ENCODE measurements at places on chromosomes 3 and 15.

- no peak for DNase-seq
These were observed 26.1 kb downstream of the TAMM41 start for GRCh38 chr3:11820531-11821041.

GRCh38 chr3:129240436-129240835 lies 9.0 kb upstream of the COPG1 start:
- no peak for DNase-seq

DNA sequence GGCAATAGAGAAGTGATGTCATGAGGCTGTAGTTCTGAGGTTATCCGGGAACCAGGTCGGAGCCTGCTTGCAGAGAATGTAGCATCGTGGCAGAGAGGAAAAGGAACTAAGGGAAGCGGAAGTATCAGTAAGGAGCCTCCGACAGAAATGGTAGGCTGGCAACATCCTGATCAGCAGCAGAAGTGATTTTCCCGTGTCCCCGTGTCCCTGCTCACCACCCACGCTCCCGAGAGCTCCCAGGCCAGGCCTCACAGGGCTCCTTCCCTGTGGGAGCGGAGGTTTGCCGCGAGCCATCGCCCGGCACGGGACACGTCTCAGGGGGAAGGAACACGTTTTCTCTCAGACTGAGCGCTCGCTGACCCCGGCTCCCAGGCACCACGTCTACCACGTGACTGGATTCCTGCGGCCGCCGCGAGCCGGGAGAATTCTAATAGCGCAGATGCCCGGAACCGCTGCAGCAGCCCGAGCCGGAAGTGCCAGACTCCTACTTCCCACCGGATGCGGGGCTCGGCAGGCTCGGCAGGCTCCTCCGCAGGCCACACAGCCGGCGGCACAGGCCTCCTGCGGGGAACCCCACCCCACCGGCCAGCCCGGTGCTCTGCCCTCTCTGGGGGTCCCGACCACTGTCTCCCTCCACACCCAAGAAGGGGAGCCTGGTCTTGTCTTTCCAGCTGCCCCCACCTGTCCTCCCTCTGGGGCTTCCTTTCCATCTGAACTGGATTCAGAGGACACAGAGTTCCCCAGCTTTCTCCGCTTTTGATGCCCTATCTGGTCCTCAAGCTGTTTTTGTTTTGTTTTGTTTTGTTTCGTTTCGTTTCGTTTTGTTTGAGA lies 99.3 kb downstream of the BDH1 start:
- DNase-seq: peak; percentile 15

- DNase-seq: no peak
These were observed 9.7 kb downstream of the RTP4 start for GRCh38 chr3:187377842-187378241.

GRCh38 chr15:89161666-89162065 lies 59.7 kb downstream of the RLBP1 start:
- no peak for DNase-seq

DNA sequence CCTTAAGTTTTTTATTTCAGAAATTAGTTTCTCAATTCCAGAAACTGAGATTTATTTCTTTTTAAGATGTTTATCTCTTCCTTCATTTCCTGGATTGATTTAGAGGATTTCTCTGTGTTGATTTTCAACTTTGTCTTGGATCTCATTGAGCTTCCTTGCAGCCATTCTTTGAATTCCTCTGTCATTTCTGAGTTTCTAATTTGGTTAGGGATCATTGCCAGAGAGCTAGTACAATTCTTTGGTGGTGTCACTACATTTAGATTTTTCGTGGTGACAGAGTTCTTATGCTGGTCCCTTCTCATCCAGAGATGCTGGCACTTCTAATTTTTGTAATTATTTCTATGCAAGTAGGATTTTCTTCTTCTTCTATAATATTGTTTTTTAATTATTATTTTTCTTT lies 691.1 kb upstream of the NAALADL2 start:
- DNase-seq: no peak

- no peak for DNase-seq
These were observed 97.1 kb upstream of the ICE2 start for GRCh38 chr15:60576044-60576443.

- no peak for DNase-seq
These were observed 319.4 kb upstream of the MDFIC2 start for GRCh38 chr3:70631716-70632307.

DNA sequence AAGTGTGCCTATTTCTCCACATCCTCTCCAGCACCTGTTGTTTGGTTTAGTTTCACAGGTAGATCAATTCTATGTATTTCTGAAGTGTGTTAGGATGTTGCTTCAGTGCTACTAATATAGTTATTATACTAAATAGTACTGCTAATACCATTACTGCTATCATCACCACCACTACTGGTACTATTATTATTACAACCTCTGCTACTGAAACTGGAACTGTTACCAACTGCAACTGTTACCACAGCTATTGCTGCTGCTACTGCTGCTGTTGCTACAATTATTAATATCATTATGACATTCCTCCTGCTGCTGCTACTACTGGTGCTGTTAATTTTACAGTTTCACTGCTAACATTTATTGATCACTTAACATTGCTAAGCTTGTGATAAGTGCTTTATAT lies 8.3 kb upstream of the LMOD3 start:
- DNase-seq: no peak

DNA sequence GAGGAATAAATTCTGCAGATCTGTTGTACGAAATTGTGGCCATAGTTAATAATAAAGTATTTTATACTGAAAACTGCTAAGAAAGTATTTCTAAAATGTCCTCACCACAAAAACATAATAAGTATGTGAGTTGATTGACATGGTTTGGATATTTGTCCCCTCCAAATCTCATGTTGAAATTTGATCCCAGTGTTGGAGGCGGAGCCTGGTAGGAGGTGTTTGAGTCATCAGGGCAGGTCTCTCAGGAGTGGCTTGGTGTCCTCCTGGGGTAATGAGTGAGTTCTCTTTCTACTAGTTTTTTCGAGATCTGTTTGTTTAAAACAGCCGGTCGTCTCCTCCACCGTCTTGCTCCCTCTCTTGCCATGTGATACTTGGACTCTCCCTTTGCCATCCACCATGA lies 424.1 kb upstream of the KCNMB2 start:
- no peak for DNase-seq

- peak; percentile 93 for DNase-seq
These were observed at the start of gene MAPK6 for GRCh38 chr15:52018693-52019393. Gene MAPK6 (plus strand): TSS chr15:52019219. CDS start chr15:52046461, 27,242 bp downstream.

DNA sequence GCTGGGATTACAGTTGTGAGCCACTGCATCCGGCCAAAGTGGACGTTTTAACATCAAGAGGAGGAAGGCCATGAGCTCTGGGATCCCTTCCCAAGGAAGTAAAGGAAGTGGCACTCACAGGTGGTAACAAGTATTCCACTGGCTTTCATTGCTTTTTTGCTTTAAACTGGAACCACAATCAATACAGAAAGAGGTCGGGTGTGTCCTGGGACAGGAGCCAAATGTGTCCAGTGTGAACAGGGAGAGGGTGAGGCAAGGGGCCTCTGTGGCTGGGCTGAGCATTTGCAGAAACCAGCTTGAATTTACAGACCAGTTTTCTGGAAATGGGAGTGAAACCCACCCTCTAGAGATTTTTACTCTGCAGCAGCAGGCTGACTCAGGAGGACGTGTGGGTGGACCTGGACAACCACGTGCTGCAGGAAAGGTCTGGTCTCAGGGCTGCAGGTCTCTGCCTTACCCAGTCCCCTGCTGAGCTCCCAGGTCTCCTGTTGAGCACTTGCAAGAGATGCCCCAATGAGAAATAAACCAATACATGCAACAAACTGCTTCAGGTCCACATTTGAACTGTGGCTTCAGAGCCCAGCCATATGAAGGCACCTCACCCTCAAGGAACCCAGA lies 42.8 kb upstream of the TMEM115 start:
- no peak for DNase-seq

DNA sequence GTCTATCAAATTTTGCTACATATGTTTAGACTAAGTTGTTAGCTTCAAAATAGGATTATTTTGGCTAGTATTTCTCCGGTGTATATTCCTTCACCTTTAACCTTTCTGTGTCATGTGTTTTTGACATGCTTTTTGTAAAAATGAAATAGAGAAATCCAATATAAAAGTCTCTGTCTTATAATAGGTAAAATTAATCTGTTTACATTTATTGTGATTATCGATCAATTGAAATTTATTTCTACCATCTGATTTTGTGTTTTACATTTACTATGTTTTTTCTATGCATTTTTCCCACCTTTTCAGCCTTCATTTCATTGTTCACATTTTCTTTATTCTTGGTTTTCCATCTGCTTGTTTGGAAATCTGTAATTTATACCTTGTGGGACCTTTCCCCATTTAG lies 11.7 kb upstream of the LHFPL4 start:
- no peak for DNase-seq

DNA sequence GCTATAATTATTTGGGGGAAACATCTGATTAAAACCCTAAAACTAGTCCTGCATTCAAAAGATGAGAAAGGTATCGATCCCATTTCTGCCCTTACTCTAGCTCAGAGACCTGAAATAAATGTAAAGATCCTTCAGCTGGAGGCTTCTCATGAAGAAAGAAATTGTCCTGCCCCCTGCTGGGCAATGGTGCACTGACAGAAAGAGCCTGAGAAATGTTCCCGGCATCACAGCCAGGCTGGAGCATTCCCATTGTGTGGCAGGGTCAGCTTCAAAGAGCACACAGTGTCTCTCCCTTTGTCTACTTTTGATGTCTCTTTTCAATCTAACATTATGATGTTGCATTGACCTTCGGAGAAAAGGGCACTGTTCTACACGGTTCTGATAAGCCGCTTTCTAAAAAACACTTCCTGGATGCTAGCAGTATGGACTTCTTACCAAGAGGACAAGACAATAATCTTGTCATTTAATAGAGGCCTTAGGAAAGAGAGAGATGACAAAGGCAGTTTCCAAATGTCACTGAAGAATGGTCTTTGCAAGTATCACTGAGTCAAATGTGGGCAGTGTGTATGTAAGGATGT lies 287.5 kb downstream of the MAGI1 start:
- no peak for DNase-seq

- no peak for DNase-seq
These were observed 137.4 kb downstream of the RYR3 start for GRCh38 chr15:33448151-33448550.

- DNase-seq: no peak
These were observed 197.1 kb upstream of the IGF1R start for GRCh38 chr15:98451236-98451635.

DNA sequence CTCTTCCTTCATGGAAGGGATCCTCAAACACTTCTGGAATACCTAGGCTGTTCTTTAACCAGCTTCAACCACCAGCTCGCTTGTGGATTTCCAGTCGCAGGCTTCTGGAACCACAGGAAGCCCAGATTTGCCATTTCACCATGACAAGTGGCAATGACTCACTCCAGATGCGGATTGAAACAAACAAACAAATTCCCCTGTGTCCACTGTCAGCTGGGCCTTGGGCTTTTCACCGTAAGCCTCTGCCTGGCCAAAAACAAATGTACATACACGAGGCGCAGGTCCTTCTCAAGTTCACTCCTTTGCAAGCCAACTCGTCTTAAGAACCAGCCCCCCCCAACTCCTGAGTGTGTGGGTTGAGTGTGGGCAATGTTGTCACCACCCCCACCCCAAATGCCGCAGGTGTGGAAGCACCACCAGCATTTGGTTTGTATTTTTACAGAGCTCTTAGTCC lies 8.8 kb downstream of the BCL6 start:
- no peak for DNase-seq

DNA sequence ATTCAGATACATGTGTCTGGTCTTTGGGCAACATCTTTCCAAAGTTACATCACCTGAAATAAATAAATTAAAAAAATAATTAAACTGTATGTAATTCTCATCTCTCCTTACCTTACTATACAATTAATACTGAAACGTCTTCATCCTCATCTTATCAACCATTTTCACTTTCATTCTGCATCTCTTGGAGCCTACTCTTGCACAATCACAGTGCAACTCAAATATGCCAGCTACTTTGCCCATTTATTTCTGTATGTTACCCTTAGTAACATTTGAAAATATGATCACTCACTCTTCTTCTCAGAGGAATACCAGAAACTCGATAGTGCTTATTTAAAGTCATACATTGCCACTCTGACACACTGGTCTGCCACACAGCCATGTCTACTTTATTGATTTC lies 1357.1 kb upstream of the CADM2 start:
- DNase-seq: no peak
